ENCODE measurements at places on chromosomes 7 and 10.
A peak's percentile ranks its signal among the peaks of the same experiment; 100 is the strongest.

- no peak for DNase-seq
These were observed 345.0 kb downstream of the SORCS1 start for GRCh38 chr10:106819490-106819889.

DNA sequence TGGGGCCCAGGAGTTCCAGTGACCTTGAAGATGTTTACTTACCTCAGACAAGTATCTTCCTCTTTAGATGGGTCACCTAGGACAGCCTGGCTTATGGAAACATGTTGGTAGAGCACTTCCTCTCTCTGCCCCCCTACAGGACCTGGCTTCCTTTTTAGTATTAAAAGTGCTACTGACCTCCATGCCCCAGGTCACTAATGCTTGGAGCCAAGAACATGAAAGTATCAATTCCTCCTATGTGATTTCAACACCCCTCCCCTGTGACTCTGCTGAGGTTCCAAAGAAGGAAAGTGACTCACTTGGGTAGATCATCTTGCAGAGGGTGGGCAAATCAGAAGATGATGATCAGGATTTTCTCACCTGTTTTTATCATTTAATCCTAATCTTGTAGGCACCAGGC, 125.3 kb upstream of the CCDC6 start:
- DNase-seq, result peak; percentile 23

- peak; percentile 52 for DNase-seq
These were observed 111.1 kb downstream of the CPED1 start for GRCh38 chr7:121099572-121099971.

- DNase-seq, result peak; percentile 85
These were observed 18.4 kb downstream of the VWA2 start for GRCh38 chr10:114257498-114257897.

GRCh38 chr10:21954132-21954531, 49.4 kb downstream of the DNAJC1 start:
- no peak for DNase-seq

GRCh38 chr10:128035557-128035973, 90.7 kb downstream of the MKI67 start:
- DNase-seq, result peak; percentile 57

DNA sequence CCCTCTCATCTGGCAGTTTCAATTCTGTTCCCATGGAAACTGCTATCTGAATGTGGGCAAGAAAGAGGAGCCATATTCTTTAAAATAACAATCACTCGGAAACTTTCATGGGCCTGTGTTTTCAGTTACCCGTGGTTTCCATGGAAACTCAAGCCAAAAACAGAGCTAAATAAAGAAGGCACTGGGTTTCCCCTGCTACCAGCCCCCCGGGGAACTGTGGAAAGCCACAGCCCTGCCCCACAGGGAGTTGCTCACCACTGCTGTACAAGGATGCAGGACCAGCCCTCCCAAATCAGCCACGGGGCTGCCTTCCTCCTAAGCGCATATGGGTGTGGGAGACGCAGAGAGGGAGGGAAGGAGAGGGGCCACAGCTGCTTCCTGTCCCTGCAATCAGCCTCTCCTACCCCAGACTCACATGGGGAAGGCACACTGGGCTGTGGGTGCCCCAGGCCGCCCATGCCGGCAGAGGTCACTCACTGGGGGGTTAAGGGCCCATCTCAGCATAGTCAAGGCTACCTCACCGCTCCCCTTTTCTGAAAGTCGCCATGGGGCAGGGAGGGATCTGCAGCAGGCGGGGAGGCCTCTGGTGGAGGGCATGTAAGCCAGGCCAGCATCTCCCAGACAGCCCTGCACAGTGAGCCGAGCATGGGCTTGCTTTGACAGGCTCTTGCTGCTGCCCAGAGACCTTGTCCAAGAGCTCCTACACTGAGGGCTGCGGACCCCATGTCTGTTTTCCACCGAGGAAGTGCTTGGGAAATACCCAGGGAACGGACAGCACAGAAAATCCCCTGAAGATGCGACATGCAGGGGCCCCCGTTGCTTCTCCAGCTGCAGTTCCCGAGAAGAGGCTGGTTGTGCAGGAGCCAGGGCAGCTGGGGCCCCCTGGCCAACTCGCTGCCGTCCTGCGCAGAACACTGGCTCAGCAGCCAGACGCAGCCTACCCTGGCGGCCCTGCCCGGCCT, 157.3 kb upstream of the PPP2R2D start:
- DNase-seq, result peak; percentile 77

- no peak for DNase-seq
These were observed 56.7 kb upstream of the SEPHS1 start for GRCh38 chr10:13404791-13405190.

GRCh38 chr10:61912981-61913380, 11.5 kb downstream of the ARID5B start:
- no peak for DNase-seq

- no peak for DNase-seq
These were observed 260.4 kb downstream of the CDK14 start for GRCh38 chr7:90856351-90857070.

GRCh38 chr7:158111049-158111751, 476.4 kb downstream of the PTPRN2 start:
- peak; percentile 67 for DNase-seq

- no peak for DNase-seq
These were observed 21.4 kb upstream of the SMC3 start for GRCh38 chr10:110546077-110546476.

DNA sequence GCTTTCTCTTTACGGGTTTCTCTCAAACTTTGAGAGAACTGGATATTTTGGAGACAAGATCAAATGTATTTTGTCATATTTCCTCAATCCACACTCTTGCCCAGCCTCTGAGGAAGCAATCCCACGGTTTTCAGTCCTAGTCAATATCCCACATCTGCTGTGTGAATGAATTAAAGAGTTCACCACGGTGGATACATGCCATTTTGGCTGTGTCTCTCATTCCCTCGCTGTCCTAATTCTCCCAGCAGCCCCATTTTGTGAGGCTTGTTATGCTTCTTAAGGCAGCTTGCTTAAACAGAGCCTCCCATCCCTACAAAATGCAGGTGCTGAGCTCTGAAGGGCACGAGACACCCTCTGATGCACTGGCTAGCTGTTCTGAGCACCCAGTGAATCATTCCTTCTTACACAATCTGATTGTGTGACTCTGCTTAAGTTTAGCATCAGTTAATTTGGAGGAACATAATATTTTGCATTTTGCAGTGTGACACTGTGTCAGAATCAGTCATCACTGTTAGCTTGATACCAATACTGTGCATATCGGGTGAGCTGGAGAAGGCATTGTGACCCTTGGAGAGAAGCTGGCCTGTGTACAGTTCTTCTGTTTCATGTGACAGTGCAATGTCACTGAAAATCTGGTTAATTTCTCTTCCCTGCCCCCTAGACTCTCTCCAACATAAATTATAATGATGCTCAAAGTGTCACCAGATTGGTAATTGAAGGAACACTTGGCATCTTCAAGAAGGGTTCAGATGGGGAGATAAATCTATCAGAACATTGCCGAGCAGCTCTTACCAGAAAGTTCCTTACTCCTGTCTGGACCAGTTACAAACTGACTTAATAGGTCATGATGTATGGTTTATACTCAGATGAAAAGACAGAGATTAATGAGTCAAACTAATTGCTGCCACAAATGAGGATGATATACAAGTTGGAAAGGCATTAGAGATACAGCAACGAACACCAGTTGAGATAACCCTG, 103.7 kb upstream of the AOAH start:
- DNase-seq, result no peak

GRCh38 chr7:23338863-23339262, 39.7 kb downstream of the MALSU1 start:
- DNase-seq, result no peak
